ENCODE measurements at places on chromosomes 2 and 18. TPM values are rescaled to one million over a fixed set of nuclear protein-coding genes. Genes with fewer than 3 reads are reported as not detected.

- no peak for DNase-seq
These were observed 53.5 kb upstream of the ASPRV1 start for GRCh38 chr2:70014959-70015358.

- DNase-seq: no peak
These were observed 246.6 kb upstream of the APCDD1 start for GRCh38 chr18:10207682-10208345.

DNA sequence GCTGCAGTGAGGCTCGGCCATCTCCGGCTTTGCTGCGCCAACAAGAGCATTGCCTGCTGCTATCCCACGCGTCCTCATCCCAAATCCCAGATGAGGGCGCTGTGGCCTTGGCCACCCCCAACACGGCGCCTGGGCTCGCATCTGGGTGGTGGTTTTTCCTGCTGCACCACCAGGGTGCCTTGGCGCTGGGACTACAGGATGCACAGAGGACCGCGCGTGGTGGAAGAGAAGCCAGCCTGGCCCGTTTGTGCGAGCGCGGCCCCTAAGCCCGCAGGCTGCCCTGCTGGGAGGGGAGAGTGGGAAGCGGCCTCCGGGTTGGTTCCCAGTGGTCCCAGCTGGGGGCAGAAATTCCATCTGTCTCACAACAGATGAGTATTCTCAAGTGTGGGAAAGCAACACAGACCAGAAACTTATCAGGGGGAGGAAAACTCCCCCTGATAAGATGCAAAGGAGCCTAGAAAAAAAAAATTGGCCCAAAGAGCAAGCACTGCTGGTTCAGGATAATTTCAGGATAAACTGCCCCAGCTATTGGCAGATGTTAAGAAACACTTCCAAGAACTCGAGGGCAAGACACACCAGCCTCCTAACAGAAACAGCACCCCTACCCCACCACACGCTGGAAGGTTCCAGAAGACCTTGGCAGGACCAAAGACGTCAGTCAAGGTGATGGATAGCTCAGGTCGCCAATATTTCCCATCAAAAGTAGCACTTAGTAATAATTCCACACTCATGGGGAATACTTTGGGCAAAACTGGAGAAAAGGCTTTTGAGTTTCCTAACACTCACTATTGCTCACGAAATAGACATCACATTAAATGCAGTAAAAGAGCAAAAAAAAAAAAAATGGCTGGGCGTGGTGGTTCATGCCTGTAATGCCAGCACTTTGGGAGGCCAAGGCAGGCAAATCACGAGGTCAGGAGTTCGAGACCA lies 152.1 kb downstream of the PXDN start:
- no peak for DNase-seq

- DNase-seq: peak; percentile 6
These were observed 133.8 kb upstream of the SCN7A start for GRCh38 chr2:166627893-166628292.

C2orf66 gene
- total RNA-seq: not detected

DNA sequence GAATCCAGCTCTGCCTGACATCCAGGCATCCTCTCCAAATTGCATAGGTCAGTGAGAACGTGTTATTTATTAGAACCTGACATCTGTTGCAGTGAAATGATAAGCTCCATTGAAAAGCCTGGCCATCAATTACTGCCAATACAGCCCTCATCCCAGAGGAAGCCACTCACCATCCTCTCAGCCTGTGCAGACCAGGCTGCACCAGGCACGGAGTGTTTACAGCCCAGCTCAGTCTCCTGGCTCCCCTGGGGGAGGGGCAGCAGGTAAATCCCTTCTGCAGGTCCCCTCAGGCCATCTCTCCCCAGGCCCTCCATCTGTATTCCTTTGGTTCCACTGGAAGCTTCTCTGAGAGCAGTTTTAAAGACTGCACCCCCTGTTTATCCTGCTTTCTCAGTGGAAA lies 82.6 kb upstream of the FOSL2 start:
- DNase-seq: no peak

GRCh38 chr2:208571764-208572131 lies 165.2 kb downstream of the PTH2R start:
- DNase-seq: no peak

GRCh38 chr2:3269425-3270094 lies 108.1 kb downstream of the EIPR1 start:
- DNase-seq: no peak

- DNase-seq: no peak
These were observed 5.7 kb downstream of the GPR35 start for GRCh38 chr2:240630771-240631547.

GRCh38 chr18:78303519-78304191 lies 676.0 kb upstream of the SALL3 start:
- no peak for DNase-seq

ANKRD53 gene
- not detected for total RNA-seq

IL37 gene
- not detected for total RNA-seq

DNA sequence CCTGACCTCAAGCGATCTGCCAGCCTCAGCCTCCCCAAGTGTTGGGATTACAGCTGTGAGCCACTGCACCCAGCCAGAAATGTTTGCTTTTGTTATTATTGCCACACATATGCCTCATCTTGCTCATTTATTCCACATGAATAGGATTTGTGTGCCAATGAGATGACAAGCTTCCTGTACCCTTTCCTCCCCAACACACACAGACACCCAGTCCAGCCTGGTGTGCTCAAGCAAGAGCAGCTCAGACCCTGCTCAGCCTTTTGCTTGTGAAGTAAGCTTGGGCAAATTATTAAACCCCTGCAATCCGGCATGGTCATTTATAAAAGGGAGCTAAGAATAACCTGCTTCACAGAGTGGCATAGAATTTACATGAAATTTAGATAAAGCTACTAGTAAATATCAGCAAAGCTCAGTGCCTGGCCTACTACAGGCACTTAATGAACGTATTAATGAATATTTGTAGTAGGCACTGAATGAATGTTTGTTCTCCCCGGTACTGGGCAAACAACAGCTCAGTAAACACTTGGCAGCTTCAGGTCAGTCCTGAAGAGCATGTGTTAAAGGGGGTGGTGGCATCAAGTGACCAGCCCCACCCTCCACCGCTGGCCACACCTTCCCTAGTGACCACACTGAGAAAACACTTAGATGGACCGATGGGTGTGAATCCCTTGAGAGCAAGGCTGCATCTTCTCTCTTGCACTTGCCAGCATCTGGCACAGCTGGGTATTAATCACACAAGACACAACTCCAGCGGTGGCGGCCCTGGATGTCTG lies 280.2 kb downstream of the SRBD1 start:
- no peak for DNase-seq

VAMP8 gene
- 0.43 TPM for total RNA-seq

PHOSPHO2 gene
- total RNA-seq: 5.0 TPM

DNA sequence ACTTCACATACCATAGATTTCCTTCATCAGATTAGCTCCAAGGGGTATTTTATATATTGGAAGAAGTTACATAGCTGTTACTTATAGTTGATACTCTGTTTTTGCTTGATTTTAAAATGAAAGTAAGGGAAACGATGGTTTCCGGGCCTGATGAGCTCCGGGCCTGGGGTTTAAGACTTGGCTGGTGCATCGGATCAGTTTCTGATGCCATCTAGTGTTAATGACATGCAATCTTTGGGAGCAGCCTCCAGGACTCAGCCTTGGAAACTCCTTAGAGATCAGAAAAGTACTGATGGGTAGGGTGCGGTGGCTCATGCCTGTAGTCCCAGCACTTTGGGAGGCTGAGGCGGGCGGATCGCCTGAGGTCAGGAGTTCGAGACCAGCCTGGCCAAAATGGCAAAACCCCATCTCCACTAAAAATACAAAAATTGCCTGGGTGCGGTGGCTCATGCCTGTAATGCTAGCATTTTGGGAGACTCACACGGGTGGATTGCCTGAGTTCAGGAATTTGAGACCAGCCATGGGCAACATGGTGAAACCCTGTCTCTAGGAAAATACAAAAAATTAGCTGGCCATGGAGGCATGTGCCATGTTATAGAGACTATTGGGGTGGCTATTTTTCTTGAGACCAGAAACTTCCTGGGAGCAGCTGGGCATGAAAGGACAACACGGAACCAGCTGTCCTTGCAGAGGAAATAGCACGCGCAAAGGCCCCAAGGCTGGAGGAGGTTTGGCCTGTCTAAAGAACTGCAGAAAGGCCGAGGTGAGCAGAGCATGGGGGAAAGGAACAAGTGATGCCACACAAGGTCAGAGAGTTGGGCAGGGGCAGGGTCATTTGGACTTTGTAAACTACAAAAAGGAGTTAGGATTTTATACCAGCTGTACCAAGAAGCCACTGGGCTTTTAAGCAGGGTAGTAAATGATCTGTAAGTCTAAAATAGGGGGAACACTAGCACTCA lies 46.9 kb upstream of the CNOT11 start:
- DNase-seq: peak; percentile 88

GRCh38 chr18:50656396-50656795 lies 96.5 kb downstream of the MAPK4 start:
- DNase-seq: no peak

DNA sequence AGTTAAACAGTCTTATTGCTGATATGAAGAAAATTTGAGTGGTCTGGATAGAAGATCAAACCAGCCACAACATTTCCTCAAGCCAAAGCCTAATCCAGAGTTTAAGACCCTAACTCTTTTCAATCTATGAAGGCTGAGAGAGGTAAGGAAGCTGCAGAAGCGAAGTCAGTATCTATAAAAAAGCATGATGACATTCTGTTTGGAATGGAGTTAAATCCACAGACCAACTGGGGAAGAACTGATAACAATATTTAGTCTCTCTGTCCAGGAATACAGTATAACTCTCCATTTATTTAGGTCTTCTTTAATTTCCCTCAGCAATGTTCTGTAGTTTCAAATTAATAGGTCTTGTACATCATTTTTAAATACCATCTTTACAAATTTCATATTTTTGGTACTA lies 16.0 kb downstream of the PIGN start:
- no peak for DNase-seq

GRCh38 chr18:52531836-52532235 lies 191.8 kb downstream of the DCC start:
- DNase-seq: no peak

CAPN10 gene
- total RNA-seq: 5.7 TPM

DNA sequence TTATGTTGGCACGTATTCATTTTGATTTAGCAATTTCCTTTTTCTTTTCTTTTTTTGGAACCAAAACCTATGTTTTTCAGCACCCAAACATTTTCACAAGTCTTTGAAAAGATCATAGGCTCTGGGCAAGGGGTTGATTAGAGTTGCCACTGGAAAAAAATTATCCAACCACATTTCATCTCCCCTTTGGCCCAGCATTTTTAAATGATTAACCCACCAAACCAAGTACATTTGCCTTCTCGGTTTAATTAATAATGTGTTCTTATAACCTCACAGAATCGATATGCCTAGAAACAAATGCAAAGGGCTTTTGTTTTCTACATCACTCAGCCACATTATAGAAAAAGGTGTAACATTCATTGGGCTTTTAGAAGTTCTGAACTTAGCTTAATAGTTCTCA lies 66.1 kb downstream of the CHST9 start:
- DNase-seq: no peak

NEB gene
- 0.06 TPM for total RNA-seq

CDH19 gene
- total RNA-seq: not detected
